Activated naive CD8-positive, alpha-beta T cell treated with anti-CD3 and anti-CD28 coated beads, Interleukin-2, amount 10 ng/mL, durations not matched to agents 7 days and 5 days (primary cell): ENCODE measurements at places on chromosomes 16 and 17.

DNA sequence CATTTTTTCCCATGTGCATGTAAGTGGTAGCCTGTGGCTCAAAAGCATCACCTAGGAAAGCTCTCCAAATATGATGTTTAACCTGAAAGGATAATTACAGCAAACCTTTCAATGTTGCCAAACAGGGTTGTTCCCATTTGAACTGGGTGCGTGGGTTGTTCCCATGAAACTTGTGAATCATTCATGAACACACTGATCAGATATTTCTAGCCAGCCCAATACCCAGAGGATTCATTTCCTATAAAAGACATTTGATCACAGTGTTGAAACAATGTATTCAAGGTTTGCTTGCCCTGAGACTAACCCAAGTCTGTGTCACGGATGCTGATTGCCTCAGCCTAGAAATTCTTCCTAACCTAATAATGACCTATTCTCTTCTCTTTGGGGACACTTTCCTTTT lies 12.9 kb downstream of the KRT39 start:
- DNase-seq: no peak

DNA sequence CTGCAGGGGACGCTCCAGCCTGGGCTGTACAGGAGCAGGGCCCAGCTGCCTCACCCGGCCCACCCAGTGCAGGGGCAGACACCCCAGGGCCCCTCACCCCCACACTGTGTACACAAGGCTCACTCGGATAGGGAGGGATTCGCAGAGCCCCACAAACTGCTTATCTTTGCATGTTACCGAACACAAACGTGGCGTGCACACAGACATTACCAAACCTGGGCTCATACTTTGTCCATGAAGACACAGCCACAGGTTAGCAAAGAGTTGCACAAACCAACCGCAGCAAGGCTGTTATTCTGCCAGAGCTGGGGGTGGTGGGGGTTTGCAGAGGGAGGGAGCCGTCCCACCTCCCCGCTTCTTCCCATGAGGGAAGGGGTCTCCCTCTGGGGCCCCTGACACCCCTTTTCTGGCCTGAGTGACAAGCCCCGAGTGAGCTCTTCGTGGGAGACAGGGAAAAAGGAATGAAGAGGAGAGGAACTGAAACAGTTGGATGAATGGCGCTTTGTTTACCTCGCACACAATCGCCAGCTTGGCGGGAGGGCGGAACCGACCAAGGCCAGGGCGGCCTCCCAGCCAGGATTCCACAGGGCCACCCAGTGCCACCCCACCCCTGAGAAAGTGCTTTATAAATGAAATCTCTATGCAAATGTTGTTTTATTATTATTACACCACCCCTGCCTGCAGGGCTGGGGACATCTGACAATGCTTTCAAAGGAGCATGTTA lies 434 bp upstream of the CPSF4L start:
- DNase-seq: no peak

GRCh38 chr16:60816461-60816860 lies 1219.8 kb downstream of the CDH8 start:
- no peak for DNase-seq

- no peak for DNase-seq
These were observed 101.0 kb downstream of the SYCE1L start for GRCh38 chr16:77300256-77300655.
